Panc1 (cell line): ENCODE measurements at places on chromosomes 13 and 19. TPM values are rescaled to one million over a fixed set of nuclear protein-coding genes. Genes with fewer than 3 reads are reported as not detected.
A peak's percentile ranks its signal among the peaks of the same experiment; 100 is the strongest.

- no peak overlapping the region for H3K27ac ChIP-seq
- H3K36me3 ChIP-seq = no peaks in the 10 kb centered on the region
- H3K27me3 ChIP-seq = no peaks in the 10 kb centered on the region
- DNase-seq = no peak
Observed at GRCh38 chr13:109725297-109725696, 61.1 kb downstream of the IRS2 start.

DNA sequence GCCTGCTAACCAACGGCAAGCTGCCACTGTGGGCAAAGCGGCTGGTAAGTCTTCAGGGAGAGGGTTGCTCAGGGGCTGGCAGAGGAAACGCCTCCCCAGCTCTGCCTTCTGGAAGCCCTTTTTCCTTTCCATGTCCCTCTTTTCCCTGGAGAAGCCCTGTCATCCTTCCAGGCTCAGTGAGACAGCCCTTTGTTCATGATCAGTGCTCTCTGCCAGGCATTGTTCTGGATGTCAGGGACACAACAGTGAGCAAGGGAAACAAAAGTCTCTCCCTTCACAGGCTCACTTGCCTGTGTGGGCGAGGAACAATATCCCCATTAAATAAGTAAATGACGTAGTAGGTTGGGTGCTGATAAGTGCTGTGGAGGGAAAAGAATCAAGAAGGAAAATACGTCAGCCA, 13.9 kb upstream of the OVOL3 start:
- no peak for DNase-seq
- no peak overlapping the region for H3K4me3 ChIP-seq
- no peaks in the 10 kb centered on the region for H3K4me1 ChIP-seq
- no peak overlapping the region for H3K27ac ChIP-seq
- no peaks in the 10 kb centered on the region for H3K27me3 ChIP-seq

DNA sequence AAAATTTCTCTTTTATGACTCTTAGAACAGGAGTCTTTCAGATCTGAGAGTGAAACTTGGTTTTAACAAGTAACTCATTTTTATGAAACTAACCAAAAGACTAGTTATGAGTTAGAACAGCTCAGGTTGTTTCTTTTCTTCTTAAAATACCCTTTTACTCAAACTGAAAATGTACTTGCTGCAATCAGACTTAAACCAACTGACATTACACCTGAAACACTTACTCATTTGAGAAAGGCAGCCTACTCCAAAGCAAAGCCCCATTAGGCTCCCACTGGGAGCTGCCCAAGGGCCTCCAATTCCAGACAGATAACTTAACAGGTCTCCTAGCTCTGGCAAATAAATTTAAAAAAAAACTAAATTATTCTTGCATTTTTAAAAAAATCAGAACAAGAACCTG, 3.6 kb downstream of the FOXO1 start:
- DNase-seq = no peak
- no peak overlapping the region for H3K27ac ChIP-seq
- no peak overlapping the region for H3K4me3 ChIP-seq
- H3K27me3 ChIP-seq = peaks cover 1% of the 10 kb centered on the region; the same call in 1 of the 2 replicates
- no peaks in the 10 kb centered on the region; the same call in 1 of the 2 replicates for H3K36me3 ChIP-seq

- no peaks in the 10 kb centered on the region for H3K36me3 ChIP-seq
- no peaks in the 10 kb centered on the region for H3K27me3 ChIP-seq
- no peak for DNase-seq
- H3K4me3 ChIP-seq = peak overlapping the region; percentile 62
- H3K27ac ChIP-seq = no peak overlapping the region
Observed at GRCh38 chr19:38402623-38402966, 298 bp upstream of the FAM98C start.

Gene TNNI3
- total RNA-seq = 14.6 TPM
